ENCODE measurements at places on chromosomes 2 and 18. TPM values are rescaled to one million over a fixed set of nuclear protein-coding genes. Genes with fewer than 3 reads are reported as not detected.

POMC gene
- 3.9 TPM for total RNA-seq

SLC4A5 gene
- 2.3 TPM for total RNA-seq

- DNase-seq, result no peak
These were observed 1.4 kb upstream of the HSBP1L1 start for GRCh38 chr18:79962835-79963657.

- no peak for DNase-seq
These were observed 21.2 kb upstream of the ACVR1 start for GRCh38 chr2:157897106-157897971.

DNA sequence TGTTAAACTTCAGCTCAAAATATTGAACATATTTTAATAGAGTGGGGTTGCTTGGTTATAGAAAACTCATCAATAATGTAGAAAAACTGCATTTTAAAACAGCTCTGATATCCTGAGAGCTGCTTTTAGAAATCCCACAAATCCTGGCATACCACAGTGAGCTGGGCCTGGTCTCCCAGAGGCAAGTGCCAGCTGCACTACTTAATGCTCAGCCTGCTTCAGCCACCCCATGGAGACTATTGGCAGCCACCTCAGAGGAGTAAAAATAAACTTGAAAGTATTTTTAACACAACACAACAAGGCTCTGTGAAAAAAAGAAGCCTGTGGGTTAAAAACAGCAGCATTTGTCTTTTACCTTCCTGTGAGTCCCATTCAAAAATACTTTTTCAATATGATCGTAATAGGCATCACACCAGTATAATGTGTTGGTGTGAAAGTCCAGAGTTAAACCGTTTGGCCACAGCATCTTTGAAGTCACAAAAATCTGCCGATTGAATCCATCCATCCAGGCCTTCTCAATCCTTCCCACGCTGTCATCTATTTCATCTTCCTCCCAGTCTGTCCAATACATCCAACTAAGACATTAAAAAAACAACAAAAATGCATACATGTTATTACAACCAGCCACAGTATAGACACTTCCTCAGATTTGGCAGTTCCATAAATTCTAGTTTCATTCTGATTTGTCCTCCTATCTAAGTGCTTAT is 1115.3 kb downstream of the LRP1B start:
- DNase-seq, result no peak

- DNase-seq, result no peak
These were observed 37.0 kb downstream of the SMAD7 start for GRCh38 chr18:48913775-48914174.

- no peak for DNase-seq
These were observed 770.7 kb upstream of the SLC8A1 start for GRCh38 chr2:41222593-41222992.

GRCh38 chr2:240236217-240237111 is 96.0 kb upstream of the OTOS start:
- peak; percentile 62 for DNase-seq
